T-helper 2 cell treated with Interferon-gamma antibody and Interleukin-4, amounts not matched to agents 5 μg/mL and 100 μg/mL, for 36 hours (primary cell): ENCODE measurements at places on chromosomes 5 and 9.

GRCh38 chr5:40399349-40399748 lies 280.4 kb upstream of the PTGER4 start:
- no peak overlapping the region for H3K27ac ChIP-seq
- no peaks in the 10 kb centered on the region for H3K27me3 ChIP-seq
- no peak for DNase-seq

DNA sequence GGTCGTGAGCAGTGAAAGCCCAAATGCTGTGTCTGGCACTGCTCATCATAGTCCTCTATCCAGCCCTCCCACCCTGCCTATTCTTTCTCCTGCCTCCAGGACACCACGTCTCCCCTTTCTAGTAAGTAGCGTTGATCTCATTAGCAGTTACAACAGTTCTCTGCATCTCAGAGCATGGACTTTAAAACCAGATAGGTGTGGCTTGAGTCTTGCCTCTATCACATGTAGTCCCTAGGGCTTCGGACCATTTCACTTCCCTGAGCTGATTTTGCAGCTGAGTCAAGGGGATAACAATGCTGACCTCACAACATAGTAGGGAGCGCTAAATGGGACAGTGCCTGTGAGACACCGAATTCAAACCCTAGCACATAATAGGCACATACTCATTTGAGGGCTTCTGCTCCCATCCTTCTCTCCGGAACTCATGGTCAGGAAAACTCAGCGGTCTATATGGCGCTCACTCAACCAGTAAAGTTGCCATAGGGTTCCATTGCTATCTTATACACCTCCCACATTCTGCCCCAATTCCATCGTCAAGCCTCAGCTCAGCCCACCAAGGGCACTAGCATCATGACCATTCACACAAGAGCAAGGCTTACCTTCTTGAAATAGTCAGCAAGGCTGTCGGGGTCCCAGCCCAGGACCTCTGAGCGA lies 515 bp downstream of the LCP2 start:
- no peaks in the 10 kb centered on the region for H3K27me3 ChIP-seq
- peak overlapping the region; percentile 100 for H3K4me3 ChIP-seq
- H3K4me1 ChIP-seq, result peaks cover 59% of the 10 kb centered on the region

GRCh38 chr9:277601-278295 lies 63.1 kb downstream of the DOCK8 start:
- H3K4me1 ChIP-seq, result peaks cover 33% of the 10 kb centered on the region
- H3K4me3 ChIP-seq, result no peak overlapping the region
- H3K36me3 ChIP-seq, result peaks cover 41% of the 10 kb centered on the region
- H3K27me3 ChIP-seq, result no peaks in the 10 kb centered on the region
- no peak overlapping the region for H3K27ac ChIP-seq

GRCh38 chr5:1762883-1763547 lies 36.6 kb downstream of the MRPL36 start:
- H3K4me3 ChIP-seq, result no peak overlapping the region
- H3K27me3 ChIP-seq, result peaks cover 5% of the 10 kb centered on the region
- H3K4me1 ChIP-seq, result no peaks in the 10 kb centered on the region
- no peaks in the 10 kb centered on the region for H3K36me3 ChIP-seq

GRCh38 chr9:124496463-124496862 lies 10.7 kb downstream of the NR5A1 start:
- H3K36me3 ChIP-seq, result no peaks in the 10 kb centered on the region
- H3K27me3 ChIP-seq, result peaks cover 4% of the 10 kb centered on the region
- no peak overlapping the region for H3K27ac ChIP-seq

DNA sequence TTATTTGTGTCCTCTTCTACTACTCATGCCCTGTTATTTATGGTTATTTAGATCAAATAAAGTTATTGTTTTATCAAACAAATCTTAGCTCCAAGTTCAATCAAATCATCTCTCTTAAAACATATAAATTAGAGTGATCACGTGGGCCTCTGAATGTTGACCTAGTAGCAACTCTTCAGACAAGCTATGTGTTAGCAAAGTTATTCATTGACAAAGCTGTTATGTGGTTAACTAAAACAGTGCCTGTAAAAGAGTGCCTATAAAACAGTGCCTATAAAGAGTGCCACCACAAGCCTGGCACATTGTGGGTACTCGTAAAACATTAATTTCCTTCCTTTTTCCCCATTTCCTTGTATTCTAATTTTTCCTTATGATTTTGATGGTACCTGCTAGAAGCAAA lies 421.9 kb downstream of the HCN1 start:
- H3K27ac ChIP-seq, result no peak overlapping the region
- no peak overlapping the region for H3K4me3 ChIP-seq
- no peaks in the 10 kb centered on the region for H3K4me1 ChIP-seq
- DNase-seq, result no peak
- H3K27me3 ChIP-seq, result no peaks in the 10 kb centered on the region

DNA sequence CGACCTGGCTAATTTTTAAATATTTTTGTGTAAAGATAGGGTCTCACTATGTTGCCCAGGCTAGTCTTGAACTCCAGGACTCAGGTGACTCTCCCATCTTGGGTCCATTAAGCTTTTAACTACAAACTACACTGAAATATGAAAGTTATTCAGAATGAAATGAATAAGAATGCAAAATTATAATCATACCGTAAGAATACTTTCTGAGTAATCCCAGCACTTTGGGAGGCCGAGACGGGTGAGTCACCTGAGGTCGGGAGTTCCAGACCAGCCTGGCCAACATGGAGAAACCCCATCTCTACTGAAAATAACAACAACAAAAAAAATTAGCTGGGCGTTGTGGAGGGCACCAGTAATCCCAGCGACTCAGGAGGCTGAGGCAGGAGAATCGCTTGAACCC lies 1.1 kb upstream of the ORM1 start:
- H3K4me1 ChIP-seq, result peaks cover 5% of the 10 kb centered on the region
- peak; percentile 30 for DNase-seq
- H3K36me3 ChIP-seq, result no peaks in the 10 kb centered on the region
- H3K27ac ChIP-seq, result no peak overlapping the region
- H3K27me3 ChIP-seq, result no peaks in the 10 kb centered on the region

- H3K27ac ChIP-seq, result no peak overlapping the region
- no peaks in the 10 kb centered on the region for H3K27me3 ChIP-seq
- DNase-seq, result no peak
- peaks cover 21% of the 10 kb centered on the region for H3K4me1 ChIP-seq
- no peak overlapping the region for H3K4me3 ChIP-seq
- H3K36me3 ChIP-seq, result no peaks in the 10 kb centered on the region
These were observed 81.7 kb downstream of the MACROH2A1 start for GRCh38 chr5:135317286-135317685.

- peak; percentile 12 for DNase-seq
- no peaks in the 10 kb centered on the region for H3K36me3 ChIP-seq
- no peaks in the 10 kb centered on the region for H3K27me3 ChIP-seq
- peak overlapping the region; percentile 77 for H3K27ac ChIP-seq
- peak overlapping the region; percentile 76 for H3K4me3 ChIP-seq
These were observed 28.4 kb upstream of the SSBP2 start for GRCh38 chr5:81779125-81779915.

- H3K27ac ChIP-seq, result peak overlapping the region; percentile 10
- peaks cover 2% of the 10 kb centered on the region for H3K27me3 ChIP-seq
- H3K4me1 ChIP-seq, result peaks cover 29% of the 10 kb centered on the region
- H3K36me3 ChIP-seq, result peaks cover 2% of the 10 kb centered on the region
These were observed 65.6 kb downstream of the ANKRD55 start for GRCh38 chr5:56167519-56167918.

GRCh38 chr5:117333011-117333410 lies 758.4 kb upstream of the SEMA6A start:
- H3K27ac ChIP-seq, result no peak overlapping the region
- H3K36me3 ChIP-seq, result no peaks in the 10 kb centered on the region
- no peaks in the 10 kb centered on the region for H3K27me3 ChIP-seq
- H3K4me3 ChIP-seq, result no peak overlapping the region
- DNase-seq, result no peak

DNA sequence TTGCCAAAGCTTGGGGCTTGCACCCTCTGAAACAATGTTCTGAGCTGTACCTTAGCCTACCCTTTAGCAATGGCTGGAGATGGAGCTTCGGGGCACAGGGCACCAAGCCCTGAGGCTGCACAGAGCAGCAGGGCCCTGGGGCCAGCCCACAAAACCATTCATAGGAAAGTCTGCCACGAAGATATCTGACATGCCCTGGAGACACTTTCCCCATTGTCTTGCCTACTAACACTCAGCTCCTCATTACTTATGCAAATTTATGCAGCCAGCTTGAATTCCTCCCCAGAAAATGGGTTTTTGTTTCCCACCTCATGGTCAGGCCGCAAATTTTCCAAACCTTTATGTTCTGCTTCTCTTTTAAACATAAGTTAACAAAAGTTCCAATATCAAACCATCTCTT lies 105.7 kb downstream of the DTWD2 start:
- H3K36me3 ChIP-seq, result no peaks in the 10 kb centered on the region
- no peaks in the 10 kb centered on the region for H3K27me3 ChIP-seq
- no peak for DNase-seq

GRCh38 chr9:36888551-36888950 lies 145.5 kb downstream of the PAX5 start:
- no peaks in the 10 kb centered on the region for H3K36me3 ChIP-seq
- DNase-seq, result no peak
- no peak overlapping the region for H3K4me3 ChIP-seq

DNA sequence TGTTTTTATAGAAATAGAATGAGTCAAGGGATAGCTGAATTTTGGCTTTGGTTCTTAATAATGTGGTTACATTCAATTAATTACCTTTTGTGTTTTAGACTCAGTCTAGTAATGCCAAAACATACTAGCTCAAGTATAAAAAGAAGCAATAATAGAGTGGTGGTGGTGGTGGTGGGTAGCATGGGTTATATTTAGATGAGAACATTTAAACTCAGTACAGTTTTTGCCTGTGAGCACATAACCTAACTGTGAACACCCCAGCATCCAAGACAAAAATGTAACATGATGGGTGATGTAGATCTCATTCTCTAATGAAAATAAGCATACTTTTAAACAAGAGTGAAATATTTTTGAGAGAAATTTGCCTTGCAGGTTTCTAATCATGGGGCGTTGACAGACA lies 14.2 kb downstream of the CPEB4 start:
- H3K4me1 ChIP-seq, result no peaks in the 10 kb centered on the region
- H3K36me3 ChIP-seq, result no peaks in the 10 kb centered on the region

GRCh38 chr5:86461169-86461956 lies 156.4 kb upstream of the COX7C start:
- no peak overlapping the region for H3K4me3 ChIP-seq
- no peaks in the 10 kb centered on the region for H3K27me3 ChIP-seq
- DNase-seq, result no peak
- no peaks in the 10 kb centered on the region for H3K36me3 ChIP-seq
- H3K27ac ChIP-seq, result no peak overlapping the region

DNA sequence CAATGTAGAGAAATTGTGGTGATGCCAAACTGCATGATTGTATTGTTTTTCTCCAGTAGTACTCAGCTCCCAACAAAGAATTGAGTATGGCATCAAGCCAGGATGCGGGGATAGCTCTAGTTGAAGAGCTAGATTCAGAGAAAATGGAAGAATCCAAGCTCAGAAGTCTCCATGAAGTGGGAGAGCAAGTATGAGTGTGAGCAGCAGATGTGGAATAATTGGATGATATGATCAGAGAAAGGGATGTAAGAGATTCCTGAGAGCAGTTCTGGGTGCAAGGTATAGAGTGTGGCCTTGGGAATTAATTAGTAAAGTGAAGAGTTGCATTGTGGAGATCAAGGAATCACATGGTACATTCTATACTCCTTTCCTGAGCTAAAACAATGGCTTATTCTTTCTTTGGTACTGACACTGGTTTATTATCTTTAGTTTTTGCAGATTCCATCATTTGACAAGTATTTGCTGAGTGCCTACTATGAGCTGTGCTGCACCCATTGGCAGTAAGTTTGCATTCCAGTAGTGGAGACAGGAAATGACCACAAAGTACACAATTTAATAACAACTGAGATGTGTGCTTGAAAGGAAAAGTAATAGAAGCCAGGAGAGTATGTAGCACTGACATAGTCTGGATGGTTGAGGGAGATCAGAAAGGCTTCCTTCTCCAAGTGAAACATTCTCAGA lies 177.1 kb downstream of the CPLANE1 start:
- no peak for DNase-seq
- peaks cover 2% of the 10 kb centered on the region for H3K27me3 ChIP-seq
- H3K36me3 ChIP-seq, result no peaks in the 10 kb centered on the region
- H3K4me1 ChIP-seq, result no peaks in the 10 kb centered on the region

DNA sequence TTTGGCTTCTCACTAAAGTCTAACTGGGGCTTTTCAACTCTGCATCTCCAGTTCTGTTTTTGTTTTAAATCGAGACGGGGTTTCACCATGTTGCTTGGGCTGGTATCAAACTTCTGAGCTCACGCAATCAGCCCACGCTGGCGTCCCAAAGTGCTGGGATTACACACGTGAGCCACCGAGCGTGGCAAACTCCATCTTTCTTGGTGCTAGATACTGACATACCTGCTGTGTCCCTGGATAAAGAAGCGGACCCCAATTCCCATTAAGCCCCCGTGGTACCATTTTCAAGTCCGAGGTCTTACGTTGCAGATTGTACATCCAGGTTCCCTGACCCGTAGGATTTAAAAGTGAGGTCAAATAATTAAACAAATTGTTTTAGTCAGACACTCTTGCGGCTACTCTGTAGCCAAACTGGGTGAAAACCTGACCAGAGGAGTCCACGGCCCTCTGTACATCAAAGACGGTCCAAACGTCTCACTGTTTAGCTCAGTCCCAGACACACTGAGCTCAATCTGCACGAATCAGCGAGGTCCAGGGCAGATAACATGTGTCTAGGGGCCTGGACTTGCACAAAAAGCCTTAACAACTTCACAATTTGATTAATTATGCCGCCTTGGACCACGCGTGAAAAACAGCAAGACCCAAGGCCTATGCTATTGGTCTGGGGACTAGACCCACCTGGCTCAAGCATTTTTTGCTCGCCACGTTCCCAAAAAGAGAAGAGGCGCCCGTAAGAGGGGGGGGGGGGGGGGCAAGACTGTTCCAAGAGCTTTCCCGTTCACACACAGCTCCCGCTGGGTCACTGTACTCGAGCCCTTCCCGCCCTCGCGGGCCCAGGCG lies 727 bp upstream of the DNAJA1 start:
- peak overlapping the region; percentile 97 for H3K27ac ChIP-seq
- H3K36me3 ChIP-seq, result peaks cover 42% of the 10 kb centered on the region
- H3K4me3 ChIP-seq, result peak overlapping the region; percentile 98
- DNase-seq, result no peak

GRCh38 chr9:129509533-129509928 lies 111.4 kb downstream of the C9orf50 start:
- no peaks in the 10 kb centered on the region for H3K27me3 ChIP-seq
- peaks cover 6% of the 10 kb centered on the region for H3K36me3 ChIP-seq
- peaks cover 3% of the 10 kb centered on the region for H3K4me1 ChIP-seq
- no peak overlapping the region for H3K4me3 ChIP-seq
- no peak overlapping the region for H3K27ac ChIP-seq

DNA sequence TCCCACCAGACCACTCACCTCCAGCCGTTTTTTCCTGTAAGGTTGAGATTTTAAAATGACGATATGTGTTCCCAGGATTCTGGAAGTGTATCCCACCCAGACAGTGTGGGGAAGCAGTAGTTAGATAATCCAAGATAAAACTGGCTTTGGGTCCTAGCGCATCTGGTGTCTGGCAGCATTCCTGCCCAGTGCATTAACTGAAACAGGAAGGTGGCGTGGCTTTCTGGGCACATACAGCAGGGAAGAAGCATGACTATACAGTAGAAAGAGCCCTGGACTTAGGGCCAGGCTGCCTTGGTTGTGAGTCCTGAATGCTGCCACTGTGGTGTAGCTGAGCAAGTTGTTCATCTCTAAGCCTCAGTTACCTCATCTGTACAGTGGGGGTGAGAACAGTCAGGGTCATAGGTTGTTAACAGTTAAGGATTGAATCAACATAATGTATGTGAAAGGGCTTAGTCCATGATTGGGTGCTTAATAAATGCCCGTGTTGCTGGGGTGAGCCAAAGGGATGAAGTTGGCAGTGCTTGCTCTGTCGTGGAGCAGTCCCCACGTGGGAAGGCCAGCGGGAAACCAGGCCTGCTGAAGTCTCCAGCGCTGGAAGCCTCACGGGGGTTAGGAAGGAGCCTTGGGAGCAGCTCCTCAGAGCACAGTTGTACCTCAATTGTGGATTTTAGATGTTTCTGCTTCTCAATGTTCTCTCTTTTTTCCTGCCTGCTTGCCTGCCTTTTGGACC lies 18.0 kb downstream of the CLTA start:
- H3K27me3 ChIP-seq, result no peaks in the 10 kb centered on the region
- no peak for DNase-seq
